ENCODE measurements at places on chromosomes 3 and 15.
A peak's percentile ranks its signal among the peaks of the same experiment; 100 is the strongest.

DNA sequence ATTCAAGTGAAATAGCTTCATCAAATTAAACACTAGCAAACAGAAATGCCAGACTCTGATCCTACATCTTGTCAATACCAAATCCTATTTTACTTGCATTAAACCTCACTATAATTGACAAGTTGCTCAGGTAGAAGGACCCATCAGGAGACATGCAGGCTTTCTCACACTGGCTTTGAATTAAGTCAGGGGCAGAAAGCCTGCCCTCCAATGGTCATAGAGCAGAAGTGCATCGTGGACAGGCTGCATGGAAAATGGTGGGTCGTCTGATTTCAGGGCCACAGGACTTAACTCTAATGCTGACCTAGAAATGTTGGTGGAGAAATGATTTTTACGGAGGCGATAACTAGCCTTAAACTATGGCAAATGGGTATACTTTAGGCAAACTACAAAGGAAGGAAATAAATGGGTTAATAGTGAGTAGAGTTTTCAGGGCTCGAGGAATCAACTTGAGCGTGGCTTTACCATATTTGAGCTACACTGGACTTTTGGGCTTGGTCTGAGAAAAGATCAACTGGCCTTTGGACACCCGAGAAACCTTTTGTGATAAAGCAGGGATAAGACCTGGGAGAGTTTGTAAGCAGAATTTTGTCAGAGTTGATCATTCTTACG is 283.9 kb downstream of the GRM7 start:
- no peak for DNase-seq

DNA sequence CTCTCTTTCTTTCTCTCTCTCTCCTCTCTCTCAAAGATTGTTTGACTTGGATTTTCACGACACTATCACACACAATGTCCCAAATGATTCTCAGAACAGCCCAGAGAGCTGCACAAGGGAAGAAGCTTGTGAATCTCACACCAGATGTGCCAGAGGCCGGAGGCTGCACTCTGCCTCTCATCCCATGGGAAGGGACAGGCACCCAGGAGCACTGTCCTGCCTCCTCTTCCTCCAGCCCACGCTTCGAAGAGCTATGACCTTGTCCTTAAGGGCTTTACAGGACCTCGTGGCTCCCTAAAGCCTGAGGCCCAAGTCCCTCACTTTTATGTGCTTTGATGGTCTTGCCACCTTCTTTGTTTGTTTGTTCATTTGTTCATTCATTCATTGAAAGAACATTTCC is 267.6 kb downstream of the FAM43A start:
- DNase-seq: no peak

- DNase-seq: no peak
These were observed 774 bp downstream of the IMP3 start for GRCh38 chr15:75639191-75639708.

GRCh38 chr3:151166161-151166560 is 36.9 kb downstream of the GPR171 start:
- DNase-seq: no peak

GRCh38 chr3:182735672-182736071 is 57.6 kb upstream of the ATP11B start:
- DNase-seq: no peak

DNA sequence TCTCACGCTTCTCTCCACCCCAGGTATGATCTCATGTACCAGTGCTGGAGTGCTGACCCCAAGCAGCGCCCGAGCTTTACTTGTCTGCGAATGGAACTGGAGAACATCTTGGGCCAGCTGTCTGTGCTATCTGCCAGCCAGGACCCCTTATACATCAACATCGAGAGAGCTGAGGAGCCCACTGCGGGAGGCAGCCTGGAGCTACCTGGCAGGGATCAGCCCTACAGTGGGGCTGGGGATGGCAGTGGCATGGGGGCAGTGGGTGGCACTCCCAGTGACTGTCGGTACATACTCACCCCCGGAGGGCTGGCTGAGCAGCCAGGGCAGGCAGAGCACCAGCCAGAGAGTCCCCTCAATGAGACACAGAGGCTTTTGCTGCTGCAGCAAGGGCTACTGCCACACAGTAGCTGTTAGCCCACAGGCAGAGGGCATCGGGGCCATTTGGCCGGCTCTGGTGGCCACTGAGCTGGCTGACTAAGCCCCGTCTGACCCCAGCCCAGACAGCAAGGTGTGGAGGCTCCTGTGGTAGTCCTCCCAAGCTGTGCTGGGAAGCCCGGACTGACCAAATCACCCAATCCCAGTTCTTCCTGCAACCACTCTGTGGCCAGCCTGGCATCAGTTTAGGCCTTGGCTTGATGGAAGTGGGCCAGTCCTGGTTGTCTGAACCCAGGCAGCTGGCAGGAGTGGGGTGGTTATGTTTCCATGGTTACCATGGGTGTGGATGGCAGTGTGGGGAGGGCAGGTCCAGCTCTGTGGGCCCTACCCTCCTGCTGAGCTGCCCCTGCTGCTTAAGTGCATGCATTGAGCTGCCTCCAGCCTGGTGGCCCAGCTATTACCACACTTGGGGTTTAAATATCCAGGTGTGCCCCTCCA is 19.1 kb downstream of the TYRO3 start:
- no peak for DNase-seq

DNA sequence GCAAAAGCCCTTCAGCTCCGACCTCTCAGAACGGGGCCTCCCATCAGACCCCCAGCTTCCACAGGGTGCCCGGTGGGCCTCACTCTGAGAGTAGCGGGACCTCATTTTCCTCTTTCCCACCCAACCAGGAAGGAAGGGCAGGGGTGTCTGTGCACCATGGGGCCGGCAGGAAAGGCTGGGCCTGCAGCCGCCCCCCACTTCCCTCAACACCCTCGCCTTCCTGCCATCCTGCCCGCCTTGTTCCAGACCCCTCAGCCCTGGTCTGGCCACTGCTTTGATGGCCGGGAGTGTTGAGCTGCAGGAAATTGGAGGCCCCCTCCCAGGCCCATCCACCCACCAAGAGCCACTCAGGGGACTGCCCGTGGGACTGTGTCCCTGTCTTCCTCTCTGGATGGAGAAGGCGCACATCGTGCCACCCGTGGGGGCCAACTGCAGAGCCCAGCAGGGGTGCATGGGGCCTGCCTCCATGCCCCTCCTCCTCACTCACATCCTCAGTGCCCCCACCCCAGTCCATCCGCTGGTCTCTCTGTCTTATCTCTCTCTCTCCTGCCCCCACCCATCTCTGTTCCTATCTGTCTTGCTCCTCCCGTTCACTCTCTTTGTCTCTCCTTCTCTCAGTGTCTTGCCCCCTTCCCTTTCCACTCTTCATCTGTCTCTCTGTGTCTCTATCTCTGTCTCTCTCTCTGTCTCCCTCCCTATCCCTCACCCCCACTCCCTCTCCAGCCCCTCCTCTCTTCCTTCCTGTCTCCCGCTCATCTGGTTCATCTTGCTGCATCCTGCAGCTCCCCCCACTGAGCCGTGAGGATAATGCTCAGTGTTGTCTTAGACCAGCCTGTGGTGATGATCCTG is 1.8 kb upstream of the PLXND1 start:
- no peak for DNase-seq

DNA sequence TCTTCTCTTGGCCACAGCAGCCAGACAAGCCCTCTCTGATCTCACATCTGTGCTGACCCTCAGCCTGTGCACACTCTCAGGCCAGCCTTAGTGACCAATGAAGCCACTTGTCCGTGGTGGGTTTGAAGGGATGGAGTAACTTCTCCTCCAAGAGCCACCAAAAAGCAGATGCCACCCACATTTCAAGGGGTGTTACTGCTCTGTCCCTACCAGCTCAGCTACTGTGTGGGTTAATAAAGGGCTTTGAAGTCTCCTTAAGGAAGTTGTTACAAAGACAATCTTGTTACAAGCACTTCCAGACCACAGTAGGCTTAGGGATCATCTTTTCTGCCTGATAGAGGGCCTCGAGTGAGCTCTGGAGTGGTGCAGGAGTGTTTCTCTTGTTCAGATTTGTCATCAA is 3.3 kb upstream of the CA12 start:
- no peak for DNase-seq

DNA sequence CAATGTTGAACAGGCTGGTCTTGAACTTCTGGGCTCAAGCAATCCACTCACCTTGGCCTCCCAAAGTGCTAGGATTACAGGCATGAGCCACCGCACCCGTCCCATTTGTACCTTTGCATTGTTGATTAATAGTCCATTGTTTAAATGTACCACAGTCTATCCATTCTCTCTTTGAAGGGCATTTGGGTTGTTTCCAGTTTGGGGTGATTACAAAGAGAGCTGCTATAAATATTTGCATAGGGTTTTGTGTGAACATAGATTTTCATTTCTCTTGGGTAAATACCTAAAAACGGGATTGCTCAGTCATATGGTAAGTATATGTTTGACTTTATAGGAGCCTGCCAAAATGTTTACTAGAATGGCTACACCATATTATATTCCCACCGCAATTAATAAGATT is 13.7 kb upstream of the PTPRG start:
- DNase-seq: no peak

DNA sequence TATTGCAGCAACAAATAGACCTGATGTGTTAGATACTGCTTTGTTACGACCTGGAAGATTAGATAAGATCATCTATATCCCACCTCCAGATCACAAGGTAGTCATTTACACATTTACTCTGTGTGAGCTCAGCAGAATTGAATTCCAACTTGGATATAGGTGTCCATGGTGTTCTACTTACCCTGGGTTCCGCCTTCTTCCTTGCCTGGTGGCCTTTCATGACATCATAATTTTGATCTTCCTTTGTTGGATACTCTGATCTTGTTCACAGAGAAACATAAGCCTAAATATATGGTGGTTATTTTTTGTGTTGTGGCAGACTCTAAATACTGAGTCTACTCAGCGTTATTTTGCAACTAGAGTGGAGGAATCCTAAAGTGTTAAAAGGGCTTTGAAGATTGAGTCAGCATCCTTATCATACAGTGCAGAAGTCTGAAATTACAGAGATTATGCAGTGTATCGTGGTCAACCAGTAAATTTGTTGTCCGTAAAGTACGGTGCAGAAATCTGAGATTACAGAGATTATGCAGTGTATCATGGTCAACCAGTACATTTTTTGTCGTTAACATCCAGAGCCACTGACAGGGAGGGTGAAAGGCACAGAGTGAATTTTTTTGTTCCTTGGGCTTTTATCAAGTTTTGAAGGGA is 39.1 kb upstream of the GATM start:
- no peak for DNase-seq

DNA sequence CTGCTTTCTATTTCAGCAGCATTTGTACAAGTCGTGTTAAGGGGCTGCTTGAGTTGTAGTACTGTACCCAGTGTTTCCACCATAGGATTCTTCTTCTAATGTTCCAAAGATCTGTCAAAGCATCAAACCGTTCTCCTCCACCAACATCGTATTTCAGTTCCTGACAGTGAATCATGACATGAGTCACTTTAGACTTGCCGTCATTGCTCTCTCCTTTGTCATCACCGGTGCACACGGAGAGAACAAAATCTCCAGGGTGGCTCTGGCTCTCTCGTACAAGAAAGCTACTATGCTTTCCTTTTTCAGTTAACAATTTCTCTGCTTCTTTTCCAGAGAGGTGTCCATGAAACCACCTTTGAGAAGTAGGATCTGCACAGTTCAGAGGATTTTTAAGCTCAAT is 270.9 kb upstream of the CCDC54 start:
- no peak for DNase-seq

- no peak for DNase-seq
These were observed 583.8 kb upstream of the ZNF717 start for GRCh38 chr3:76369170-76369569.

DNA sequence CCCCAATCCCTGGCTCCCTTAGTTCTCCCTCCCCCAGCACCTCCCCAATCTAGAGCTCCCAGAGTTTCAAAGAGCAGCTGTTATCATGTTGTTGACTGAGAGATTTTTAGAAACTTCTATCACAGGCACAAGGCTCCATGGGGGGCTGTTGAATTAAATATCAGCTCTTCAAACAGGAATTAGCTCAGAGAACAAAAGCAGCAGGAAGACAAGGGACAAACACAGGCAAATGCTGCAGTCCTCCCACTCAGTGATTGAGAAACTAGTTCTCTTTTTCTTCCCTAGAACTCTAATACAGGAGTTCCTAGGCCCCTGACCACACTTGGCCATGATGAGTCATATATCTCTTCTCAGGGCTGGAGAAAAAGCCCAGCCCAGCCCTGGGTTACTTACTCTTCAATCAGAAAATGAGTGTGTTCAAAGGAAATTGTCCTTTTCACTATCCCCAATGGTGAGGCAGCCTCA is 262.1 kb downstream of the IGSF11 start:
- DNase-seq: no peak

GRCh38 chr3:45783667-45784066 is 12.7 kb downstream of the SLC6A20 start:
- DNase-seq: no peak

DNA sequence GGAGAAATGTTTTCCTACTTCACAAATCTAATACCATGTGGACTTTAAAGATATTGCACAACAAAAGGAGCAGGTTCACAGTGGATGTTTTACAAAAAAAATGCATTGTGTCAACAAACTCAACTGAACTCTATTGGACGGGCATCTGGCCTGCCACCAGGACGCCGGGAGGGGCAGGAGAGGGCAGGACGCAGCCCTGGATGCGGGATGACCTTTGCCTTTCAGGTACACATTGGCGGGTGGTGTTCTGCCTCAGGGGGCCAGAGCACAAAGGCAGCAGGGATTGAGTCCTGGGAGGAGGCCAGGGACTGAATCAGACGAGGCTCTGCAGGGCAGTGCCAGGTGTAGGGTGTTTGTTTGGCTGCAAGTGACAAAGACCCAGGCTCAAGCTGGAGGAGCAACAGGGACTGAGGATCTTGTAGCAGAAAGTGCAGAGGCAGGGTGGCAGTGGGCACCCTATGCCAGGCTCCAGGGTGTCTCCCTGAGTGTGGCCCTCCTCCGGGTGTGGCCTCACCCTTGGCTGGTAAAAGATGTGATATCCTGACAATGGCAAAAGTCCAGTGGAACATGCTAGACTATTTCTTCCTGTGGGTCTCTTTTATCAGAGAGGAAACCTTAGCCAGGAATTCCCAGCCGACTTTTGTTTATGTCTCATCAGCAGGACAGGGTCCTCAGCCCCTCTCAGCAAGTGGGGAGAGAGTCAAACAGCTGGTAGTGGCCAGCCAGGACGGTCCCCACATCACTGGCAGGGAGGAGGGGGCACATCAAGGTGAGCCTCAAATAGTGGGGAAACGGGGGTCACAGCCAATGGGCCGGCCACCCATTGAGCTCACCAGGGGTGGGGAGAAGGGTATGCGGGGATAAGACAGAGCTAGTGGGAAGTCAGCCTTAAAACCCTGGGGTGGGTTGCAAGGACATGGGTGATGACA is 29.7 kb upstream of the KLF13 start:
- DNase-seq: peak; percentile 70

DNA sequence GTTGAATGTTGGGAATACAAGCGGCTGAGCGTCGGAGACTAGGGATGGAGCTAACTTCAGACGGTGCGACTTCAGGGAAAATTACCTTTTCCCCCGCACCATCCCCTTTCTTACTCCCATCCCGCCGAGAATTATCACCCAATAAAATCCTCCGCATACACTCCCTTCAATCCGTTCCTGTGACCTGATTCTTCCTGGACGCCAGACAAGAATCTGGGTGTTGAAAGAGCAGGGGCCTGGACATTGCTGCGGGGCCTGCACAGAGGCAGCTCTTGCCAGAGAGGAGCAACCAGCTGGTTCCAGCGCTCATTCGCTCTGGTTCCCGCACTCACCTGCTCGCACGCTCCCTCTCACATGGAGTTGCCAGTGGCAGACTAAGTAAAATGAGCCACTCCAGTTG is 241.9 kb downstream of the ALCAM start:
- DNase-seq: no peak

Data from hematopoietic multipotent progenitor cell treated with erythropoietin and hydrocortisone succinate and interleukin-3 and kit ligand, for 17 days (in vitro differentiated cells).